ENCODE measurements at places on chromosomes 16 and 17.

GRCh38 chr17:49646391-49647255, 31.3 kb downstream of the SPOP start:
- peak; percentile 3 for DNase-seq

GRCh38 chr17:1203111-1203966, 23.6 kb upstream of the ABR start:
- DNase-seq, result peak; percentile 37

DNA sequence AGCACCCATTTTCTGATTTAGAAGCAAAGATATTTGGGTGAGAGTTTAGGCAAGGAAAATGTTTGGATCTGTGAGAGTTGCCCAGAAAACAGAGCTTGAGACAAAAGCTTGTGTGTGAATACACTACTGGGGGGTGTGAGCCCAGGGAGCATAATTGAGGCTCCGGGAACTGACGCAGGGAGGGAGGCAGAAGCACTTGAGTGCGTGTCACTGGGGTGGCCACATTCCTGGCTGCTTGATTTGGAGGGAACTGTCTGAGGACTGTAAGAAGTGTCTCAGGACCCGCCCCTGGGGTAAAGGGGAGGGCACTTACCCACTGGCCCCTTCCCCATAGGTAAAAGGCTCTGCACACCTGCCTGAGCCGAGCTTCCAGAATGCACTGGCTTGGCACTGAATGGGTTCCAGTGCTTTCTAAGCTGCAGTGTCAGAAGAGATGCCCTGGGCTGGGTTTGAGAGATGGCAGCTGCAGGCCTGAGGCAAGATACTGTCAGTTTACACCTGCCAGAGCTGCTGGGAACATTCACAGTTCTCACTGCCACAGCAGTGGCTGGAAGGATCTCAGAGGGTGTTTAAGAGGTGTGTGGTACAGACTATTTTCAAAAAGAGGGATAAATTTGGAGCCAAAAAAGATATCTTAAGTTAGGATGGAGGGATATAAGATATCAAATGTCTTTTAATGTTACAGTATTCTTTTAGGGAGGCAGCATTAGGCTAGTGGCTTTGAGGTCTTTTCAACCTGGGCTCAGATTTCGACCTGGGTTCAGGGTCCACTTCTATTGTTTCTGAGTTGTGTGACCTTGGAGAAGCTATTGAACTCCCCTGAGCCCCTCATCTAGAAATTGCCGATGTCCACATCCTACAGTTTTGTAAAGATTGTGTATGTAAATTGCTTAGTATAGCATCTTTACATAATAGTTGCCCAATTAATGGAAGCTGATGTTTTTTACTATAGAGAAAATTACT, 6.9 kb upstream of the TEX2 start:
- DNase-seq, result no peak

DNA sequence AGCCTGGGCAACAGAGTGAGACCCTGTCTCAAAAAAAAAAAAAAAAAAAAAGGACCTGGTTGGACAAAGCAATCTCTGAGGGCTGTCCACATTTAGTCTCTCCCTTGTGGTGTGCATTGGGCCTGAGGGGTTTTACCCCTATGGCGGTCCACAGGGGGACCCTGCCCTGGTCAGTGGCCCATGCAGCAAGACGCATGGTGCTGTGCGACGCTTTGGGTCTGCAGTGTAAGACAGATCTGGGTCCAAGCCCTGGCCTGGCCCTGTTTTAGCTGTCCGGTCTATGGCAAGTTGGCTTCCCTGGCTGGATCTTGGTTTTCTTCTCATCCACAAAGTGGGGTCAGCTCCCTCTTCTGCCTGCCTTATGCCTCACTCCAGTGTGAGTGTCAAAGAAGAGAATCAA, 123.2 kb upstream of the NLRP1 start:
- DNase-seq, result no peak

- DNase-seq, result no peak
Measured at GRCh38 chr16:87484487-87485331, 8.1 kb downstream of the ZCCHC14 start.

Data from stimulated activated CD4-positive, alpha-beta T cell treated with anti-CD3 and anti-CD28 coated beads, Interleukin-2, amount 100 ng/mL, for 4 hours (primary cell).